ENCODE measurements at places on chromosomes 11 and 22. TPM values are rescaled to one million over a fixed set of nuclear protein-coding genes. Genes with fewer than 3 reads are reported as not detected.

PTPRJ gene
- polyA plus RNA-seq: 3.2 TPM

DNA sequence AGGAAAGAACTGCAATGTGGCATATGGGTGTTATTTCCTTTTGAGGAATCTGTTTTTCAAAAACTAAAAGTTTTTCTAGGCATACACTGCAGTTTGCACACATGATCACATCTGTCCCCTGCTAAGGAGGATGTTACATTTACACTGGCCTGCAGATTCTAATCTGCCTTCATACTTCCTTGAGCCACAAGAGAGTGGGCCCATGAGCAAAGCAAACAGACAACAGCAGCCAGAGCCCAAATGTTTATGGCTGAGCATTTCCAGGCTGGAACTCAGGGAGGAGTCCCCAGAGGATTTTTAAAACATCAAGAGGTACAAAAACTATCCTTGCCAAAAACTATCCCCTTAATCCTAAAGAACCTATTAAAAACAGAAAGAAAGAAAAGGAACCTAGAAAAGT is 117.2 kb upstream of the MTNR1B start:
- no peak for DNase-seq

GRCh38 chr11:60891103-60891741 is 15.2 kb downstream of the PRPF19 start:
- DNase-seq: no peak

SLC22A8 gene
- not detected for polyA plus RNA-seq

GRCh38 chr11:40877981-40878380 is 581.5 kb downstream of the LRRC4C start:
- DNase-seq: no peak

RPUSD4 gene
- polyA plus RNA-seq: 35.2 TPM

- DNase-seq: no peak
Measured at GRCh38 chr11:126134461-126135155, 71.9 kb upstream of the CDON start.

GRCh38 chr11:65100674-65101350 is 4.8 kb downstream of the VPS51 start:
- no peak for DNase-seq
